ENCODE measurements at places on chromosomes 3 and 15.

- DNase-seq, result no peak
These were observed 34.8 kb downstream of the LRRFIP2 start for GRCh38 chr3:37139567-37140052.

DNA sequence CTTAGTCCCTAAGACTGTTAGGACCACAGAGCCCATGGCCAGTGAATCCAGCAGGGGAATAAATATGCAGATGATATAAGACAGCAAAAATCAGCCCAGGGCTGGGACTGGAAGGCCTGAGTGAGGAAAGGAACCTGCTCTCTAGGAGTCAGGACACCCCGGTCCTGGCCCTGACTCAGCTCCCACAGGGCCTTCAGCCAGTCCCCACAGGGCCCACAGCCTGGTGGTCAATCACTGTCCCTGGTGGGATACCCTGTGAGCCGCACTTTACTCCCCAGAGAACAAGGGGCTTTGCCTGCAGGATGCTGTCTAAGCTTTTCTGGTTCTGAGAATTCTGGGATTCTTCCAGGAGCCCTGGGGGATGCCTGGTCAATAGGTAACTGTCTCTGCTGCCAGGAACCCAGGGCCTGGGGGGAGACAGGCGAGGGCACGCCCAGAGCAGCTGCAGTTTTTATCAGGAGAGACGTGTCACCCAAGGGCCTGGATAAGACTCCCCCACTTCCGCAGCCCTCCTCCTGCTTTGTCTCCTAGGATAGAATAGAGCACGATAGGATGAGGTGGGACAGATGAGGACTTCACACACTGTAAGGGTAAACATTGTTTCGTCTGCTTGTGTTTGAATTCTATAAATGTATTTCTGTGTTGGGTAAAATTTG lies 49.5 kb upstream of the MCF2L2 start:
- DNase-seq, result no peak

DNA sequence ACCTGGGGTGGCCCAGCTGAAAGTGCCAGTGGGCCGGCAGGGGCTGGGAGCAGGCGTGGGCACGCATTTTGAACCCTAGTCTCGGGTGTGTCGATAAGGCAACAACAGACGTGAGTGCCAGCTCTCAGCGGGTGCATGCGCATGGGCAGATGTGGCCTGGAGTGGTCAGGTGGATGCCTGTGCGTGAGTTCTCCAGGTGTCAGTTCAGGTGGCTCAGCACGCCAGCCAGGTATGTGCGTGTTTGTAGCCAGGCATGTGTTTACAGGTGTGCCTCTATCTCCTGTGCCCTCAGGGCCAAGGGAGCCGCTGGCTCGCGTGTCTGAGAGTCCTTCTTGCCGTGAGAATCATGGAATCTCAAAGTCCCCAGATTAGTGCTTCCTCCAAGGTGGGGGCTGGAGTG lies 14.8 kb downstream of the CYP1A2 start:
- DNase-seq, result no peak

DNA sequence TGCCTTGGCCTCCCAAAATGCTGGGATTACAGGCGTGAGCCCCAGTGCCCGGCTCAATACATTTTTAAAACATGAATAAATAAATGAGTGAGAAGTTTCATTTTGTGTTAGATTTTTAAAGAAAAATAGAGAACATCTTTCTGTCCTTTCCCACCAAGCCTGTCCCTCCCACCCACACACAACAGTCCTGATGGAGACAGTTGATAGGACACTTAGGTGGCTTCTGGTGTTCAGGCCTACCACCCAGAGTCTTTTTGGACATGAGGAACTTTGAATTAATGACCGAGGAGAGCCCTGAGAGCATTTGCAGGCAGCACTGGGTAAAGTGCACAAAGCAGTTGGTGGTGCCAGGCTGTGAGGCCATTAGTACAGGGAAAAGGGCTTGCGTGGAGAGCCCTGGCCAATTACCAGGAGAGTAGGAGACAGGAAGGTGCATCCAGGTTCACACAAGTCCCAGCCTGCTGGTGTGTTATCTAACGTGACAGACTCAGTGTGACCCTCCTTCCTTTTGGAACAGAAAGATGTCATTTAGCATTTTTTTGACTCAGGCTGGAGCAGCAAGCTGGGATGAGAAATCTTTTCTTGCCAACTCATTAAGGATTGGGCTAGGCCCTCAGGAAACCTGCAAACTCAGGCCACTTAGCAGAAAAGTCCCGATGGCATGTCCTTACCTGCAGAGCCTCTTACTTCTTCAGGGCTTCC lies 103.6 kb downstream of the PDCD6IP start:
- DNase-seq, result no peak

- DNase-seq, result no peak
These were observed 35.0 kb downstream of the RFTN1 start for GRCh38 chr3:16478516-16478915.

DNA sequence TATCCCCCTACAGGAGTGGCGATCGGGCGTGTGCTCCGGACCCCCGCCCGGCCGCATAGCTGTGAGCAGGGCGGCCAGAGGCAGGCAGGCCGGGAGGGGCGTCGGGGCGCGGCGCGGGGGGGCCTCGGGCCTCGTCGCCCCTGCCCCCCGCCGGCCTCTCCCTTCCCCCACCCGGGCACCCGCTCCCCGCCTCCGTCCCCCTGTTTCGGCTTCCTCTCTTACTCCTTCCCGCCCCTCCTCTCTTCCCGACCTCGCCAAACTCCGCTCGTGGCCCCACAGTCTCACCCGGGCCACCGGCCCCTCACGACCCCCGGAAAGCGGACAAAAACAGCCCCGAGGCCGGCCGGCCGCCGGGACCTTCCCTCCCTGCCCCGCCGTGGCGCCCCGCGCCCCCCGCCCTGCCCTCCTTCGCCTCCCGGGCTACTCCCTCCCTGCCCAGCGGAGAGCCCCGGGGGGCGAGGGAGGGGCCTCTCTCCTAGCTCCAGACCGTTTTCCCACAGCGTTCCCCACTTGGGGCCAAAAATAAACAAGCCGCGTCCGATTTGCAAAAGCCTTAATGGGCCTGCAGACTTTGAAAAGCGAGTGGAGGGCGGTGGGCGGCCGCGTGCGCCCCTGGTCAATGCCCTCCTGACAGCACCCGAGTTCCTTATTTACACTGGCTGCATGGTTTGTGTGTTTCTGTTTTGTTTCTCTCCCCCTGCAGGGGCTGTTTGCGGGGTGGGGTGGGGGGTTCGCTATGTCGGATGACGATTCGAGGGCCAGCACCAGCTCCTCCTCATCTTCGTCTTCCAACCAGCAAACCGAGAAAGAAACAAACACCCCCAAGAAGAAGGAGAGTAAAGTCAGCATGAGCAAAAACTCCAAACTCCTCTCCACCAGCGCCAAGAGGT lies 1.0 kb downstream of the UBE2E1 start:
- peak; percentile 18 for DNase-seq

DNA sequence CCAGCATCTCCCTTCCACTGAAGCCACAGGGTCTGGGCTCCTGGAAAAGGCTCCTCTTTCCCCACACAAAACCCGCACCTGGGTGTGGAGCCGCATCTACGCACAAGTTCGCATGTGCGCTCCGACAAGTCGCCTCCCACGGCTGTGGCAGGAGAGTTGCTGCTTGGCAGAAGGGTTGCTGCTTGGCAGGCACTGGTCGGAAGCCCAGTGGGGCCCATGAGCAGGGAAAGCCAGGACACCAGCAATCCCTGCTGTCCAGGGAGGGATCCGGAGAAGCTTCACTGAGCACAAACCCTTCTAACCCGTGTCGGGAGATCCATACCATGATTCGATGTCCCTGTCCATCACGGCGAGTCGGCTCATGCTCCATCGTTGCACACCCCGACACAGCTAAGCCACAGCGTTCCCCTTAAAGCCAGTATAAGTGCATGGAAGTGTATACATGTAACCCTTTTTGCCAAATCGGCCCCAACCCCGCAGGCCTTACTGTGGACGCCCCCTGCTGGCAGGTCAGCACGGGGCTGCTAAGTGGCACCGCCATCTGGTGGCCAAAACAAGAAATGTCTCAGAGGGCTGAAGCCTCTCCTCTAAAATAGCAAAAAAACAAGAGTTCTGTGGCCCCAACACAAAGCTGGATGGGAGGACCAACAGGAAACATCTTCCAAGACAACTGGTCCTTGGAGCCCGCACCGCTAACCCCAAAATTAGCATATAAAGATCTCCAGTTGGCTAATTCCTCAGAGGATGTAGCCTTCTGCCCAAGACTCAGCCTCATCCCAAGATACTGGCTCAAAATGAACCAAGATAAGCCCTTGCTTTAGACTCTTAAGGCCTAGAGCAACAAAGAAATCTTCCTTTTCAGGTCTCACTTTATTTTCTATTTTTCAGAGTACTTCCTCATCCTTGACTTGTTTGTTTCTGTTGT lies 8.3 kb downstream of the ANKRD63 start:
- peak; percentile 83 for DNase-seq

DNA sequence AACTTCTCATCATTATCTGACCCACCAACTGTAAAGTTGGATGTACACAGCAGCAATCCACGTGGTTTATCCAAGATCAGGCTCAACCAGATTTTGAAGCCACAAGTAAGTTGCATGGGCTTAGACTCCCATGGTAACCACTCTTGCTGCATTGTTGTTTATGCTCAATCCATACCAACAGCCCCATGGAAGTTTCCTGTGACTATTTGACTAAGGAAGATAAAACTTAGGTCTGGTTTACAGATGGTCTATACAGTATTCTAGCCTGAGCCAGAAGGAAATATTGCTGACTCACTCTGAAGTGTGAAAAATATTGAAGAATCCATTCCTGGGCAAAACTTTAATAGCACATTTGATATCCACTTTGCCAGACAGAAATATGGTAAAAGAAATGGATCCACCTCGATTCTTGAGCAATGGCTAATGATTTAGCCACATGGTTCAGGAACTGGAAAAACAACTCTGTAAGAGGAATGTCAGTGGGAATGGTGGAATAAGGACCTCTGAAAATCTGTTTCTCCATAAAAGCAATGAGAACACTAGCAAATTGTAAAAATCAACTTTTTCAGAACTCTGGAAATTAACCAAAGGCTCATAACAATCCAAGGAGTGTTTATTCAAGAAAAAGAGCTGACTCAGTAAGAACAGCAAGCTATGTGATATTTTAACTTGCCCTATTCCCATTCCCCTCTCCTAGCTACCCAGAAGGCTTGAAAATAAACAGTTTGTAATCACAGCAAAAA lies 162.9 kb upstream of the STT3B start:
- no peak for DNase-seq

DNA sequence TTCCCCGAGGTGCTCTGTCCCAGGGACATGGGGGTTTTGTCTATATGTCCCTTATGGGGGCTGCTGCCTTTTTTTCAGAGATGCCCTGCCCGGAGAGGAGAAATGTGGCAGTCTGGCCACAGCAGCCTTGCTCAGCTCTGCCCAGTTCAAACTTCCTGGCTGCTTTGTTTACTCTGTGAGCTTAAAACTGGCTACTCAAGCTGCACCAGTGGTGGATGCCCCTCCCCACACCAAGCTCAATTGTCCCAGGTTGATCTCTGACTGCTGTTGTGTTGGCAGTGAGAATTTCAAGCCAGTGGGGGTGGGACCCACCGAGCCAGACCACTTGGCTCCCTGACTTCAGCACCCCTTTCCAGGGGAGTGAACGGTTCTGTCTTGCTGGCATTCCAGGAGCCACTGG lies 188.9 kb downstream of the STXBP5L start:
- no peak for DNase-seq

- DNase-seq, result no peak
These were observed 26.2 kb downstream of the IFT80 start for GRCh38 chr3:160372780-160373179.

DNA sequence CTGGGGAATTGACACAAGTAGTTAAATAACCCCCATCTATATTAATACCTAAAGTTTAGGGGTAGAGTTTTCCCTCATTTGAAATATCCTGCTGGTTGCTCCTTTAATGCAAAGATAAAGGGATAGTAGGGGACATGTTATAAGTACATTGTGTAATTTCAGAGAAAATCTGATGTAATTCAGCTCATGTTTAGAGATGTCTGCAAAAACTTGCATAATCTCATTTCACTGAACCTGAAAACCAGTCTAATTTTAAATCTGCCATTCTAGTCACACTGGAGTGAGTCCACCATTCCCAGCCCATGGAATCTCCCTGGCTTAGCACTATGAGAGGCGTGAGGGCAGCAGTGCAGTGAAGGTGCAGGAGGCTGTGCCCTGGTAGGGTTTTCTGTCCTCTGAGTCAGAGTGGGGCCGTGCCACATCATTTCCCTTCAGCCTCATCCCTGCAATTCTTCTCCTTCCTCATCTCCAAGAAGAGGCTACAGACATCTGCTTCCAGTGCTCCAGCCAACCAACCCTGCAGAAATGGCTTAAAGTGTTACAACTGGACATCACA lies 246.3 kb upstream of the UMPS start:
- DNase-seq, result no peak

- DNase-seq, result no peak
These were observed 17.0 kb downstream of the TOPBP1 start for GRCh38 chr3:133644768-133645167.

- no peak for DNase-seq
These were observed 252.7 kb downstream of the ROBO1 start for GRCh38 chr3:79515072-79515471.
